CD4-positive, alpha-beta T cell treated with Interleukin-2 at 100 ng/mL for 4 hours (primary cell): ENCODE measurements at places on chromosomes 12 and 14.

DNA sequence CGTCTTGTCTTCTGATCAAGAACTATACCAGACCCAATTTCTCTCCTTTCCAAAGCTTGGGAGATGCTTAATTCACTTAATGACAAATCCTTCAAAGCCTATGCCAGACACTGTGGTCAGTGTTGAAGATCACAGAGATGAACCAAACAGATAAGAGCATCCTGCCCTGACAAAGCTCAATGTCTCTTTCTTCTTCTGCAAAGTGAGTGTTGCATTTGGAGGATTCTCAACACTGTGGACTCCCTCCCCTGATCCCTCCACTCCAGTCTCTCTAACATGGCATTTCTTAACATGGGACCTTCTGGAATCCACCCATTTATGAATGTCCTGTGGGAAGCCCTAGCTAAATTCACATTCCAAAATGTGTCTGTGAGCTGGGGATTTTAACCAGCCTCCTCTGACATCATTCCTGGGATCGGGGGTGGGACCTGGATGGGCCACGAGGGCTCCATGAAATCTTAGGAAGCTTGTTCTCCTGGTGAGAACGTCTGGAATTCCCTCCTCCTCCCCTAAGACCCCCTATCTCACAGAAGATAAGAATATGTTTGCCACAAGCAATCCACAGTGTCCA lies 20.3 kb downstream of the SYNE3 start:
- DNase-seq: peak; percentile 49

- no peak for DNase-seq
These were observed 65.1 kb downstream of the PPP1R36 start for GRCh38 chr14:64614805-64615391.

DNA sequence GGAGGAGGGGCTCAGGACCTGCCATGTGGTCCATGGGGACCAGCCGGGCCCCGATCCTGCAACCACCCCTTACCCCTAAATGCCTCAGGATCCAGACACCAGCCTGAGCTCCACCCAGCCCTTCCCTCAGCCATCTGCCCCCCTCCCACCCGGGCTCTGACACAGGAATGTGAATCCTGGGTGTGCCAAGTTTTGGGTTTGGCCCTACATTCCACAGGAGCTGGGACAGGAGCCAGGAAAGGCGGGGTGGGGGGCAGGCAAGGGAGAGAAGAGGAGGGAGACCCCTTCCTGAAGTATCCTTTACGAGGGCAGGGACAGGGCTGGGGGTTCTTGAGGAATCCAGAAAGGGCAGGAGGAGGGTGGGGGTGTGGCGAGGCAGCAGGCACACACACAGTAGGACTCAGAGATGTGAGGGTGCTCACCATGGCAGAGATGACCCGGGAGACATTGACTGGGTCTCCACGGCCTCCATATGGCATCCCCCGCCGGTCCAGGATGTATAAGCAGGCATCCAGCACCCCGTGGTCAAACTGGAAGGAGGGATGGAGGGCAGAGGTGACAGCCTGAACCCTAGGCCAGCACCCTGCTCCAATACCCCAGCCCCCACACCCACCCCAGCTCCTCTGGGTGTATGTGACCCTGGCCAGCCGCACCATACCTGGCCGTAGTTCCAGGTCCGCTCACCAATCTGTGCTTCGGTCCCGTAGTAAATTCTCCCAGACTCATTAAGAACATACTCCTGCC lies 3.5 kb downstream of the TGM1 start:
- DNase-seq: no peak

DNA sequence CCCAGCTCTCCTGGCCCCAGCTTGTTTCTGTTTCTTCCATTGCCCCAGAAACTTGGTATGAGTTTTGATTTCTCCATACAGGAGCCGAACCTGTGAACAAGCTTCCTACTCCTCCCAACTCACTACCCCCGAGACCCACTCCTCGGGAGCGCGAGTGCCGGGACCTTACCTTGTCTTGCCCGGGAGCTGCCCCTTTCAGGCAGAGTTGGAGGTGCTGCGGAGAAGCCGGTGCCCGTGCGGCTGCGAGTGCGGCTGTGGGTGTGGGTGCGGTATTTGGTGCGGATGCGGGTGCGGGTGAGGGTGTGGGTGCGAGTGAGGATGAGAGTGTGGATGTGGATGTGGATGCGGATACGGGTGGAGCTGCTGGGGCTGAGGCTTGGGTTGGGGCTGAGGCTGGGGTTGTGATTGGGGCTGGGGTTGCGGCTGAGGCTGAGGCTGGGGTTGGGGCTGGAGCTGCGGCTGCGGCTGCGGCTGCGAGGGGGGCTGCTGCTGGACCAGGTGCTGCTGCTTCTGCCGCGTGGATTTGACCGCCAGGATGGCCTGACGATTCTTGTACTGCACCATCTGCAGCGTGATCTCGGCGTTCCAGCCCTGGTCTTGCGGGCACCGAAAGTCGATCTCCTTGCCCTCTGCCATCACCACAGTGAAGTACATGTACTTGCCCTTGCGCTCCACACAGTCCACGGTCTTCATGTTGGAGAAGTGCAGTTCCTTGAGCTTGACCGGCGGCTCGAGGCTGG lies 1.1 kb downstream of the PHLDA1 start:
- DNase-seq: peak; percentile 62

- no peak for DNase-seq
These were observed 28.7 kb downstream of the NKX2-8 start for GRCh38 chr14:36553656-36554260.

DNA sequence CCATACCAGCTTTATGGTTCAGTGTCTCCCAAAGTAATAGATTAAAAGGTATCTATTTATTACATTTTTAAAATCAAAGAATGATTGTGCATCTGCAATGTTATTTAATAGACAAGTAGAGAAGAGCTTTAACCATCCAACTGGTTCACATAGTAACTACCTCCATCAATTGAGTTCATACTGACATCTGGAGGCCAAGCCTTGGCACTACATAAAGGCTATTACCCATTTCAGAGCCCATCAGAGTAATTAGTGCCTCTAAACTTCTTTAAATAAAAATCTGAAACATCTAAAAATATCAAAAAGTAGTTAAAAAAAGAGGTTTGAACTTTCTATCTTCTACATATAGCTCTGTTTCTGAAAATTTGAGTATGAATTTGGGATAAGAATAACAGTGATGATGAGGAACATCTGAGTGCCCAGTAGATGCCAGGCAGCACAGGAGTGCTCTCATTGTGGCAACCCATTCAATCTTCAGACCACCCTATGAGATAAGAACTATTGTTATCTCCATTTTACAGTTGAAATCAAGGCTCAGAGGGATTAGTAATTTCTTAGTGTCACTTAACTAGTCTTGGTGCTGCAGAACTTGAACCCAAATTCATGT lies 132.9 kb upstream of the DAAM1 start:
- DNase-seq: peak; percentile 17

- DNase-seq: no peak
These were observed 12.7 kb downstream of the SPTLC2 start for GRCh38 chr14:77603654-77604255.

DNA sequence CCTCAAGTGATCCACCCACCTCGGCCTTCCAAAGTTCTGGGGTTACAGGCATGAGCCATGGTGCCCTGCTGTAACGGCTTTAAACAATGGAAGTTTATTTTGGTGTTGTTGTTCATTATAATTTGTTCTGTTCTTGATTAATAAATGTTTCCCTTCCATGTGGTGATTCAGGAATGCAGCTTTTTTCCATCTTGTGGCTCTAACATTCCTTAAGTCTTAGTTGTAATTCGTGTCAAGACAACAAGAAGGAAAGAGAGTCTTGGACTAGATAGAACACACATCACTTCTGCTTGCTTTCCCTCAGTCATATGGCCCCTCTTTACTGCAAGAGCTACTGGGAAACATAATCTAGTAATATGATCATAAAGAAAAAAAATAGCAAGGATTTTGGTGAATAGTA lies 211.6 kb downstream of the SLC6A15 start:
- DNase-seq: no peak

DNA sequence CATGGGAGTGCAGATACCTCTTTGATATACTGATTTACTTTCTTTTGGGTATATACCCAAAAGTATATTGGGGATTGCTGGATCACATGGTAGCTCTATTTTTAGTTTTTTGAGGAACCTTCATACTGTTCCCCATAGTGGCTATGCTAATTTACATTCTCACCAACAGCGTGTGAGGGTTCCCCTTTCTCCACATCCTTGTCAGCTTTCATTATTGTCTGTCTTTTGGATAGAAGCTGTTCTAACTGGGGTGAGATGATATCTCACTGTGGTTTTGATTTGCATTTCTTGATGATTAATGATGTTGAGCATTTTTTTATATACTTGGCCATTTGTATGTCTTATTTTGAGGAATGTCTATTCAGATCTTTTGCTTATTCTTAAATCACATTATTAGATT lies 44.1 kb upstream of the JDP2 start:
- DNase-seq: no peak

DNA sequence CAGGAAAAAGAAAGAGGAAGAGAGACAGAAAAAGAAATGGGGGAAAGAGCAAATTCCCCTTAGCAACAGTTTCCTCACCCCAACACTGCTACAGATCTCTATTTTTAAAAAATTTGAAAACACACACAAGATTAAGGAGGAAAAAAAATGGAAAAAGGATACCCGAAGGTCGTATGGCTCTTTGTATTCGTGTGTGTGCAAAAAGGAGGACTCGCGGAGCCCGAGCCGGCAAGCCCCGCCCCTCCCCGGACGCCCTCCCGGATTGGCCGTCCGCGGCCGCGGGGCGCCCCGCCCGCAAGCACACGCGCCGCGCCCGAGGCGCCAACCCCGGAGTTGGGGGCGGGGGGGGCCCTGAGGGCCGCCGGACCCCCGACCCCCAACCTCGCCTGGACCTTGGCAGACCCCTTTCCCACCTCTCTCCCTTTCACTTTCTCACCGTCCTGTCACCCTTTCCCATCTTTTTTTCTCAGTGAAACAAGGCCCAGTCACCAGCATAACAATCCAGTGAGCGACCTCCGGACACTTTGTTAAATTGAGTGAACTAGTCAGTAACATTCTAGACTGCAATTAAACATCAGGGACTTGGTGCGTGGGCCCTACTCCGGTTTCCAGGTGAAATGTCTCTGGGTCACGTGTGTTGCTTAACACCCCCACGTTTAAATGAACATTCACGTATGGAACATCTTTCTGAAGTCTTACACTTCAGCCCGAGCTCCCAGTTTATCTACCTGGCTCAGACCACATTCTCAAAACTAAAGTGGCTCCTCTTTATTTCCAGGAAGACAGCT lies at the start of gene C14orf93:
C14orf93 (minus strand) TSS at position 205 of the 788 bp plus-strand sequence. CDS start 11,120 bp downstream, outside the sequence.
- DNase-seq: peak; percentile 77

GRCh38 chr14:78700236-78700635 lies 530.1 kb downstream of the NRXN3 start:
- DNase-seq: no peak

GRCh38 chr12:39620659-39621658 lies 1.4 kb upstream of the ABCD2 start:
- DNase-seq: peak; percentile 66
